Osteocyte (in vitro differentiated cells): ENCODE measurements at places on chromosomes 13 and 19. TPM values are rescaled to one million over a fixed set of nuclear protein-coding genes. Genes with fewer than 3 reads are reported as not detected.

Gene GGACT
- 7.1 and 10.4 TPM in 2 replicates for total RNA-seq

Gene HNRNPA1L2
- 7.2 and 8.9 TPM in 2 replicates for total RNA-seq

Gene ATP1A3
- not detected in 2 replicates for total RNA-seq

Gene RASAL3
- total RNA-seq = not detected in 2 replicates
